ENCODE measurements at places on chromosomes 12 and 14.

DNA sequence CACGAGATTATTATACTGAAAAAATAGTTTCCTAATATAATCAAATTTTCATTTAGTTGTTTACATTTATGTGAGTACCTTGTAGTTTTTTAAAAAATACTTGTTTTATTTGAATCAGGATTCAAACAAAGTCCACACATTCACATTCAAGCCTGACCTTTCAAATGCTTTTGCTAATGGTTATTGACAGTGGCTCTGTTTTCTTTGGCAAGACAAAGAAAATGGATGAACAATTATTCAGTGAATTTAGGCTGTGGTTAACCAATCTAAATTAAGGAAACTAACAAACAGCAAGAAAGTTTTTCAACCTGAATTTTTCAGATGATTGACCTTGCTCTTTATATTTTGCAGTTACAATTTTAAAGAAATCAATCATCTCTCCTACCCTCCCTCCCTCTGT is 9.7 kb downstream of the SLC4A8 start:
- DNase-seq = no peak

- DNase-seq = no peak
These were observed 1.7 kb upstream of the C12orf56 start for GRCh38 chr12:64392221-64392620.

- DNase-seq = no peak
These were observed 7.4 kb downstream of the NR1H4 start for GRCh38 chr12:100481021-100481420.

- DNase-seq = no peak
These were observed 5.0 kb upstream of the RFLNA start for GRCh38 chr12:124289634-124290600.

DNA sequence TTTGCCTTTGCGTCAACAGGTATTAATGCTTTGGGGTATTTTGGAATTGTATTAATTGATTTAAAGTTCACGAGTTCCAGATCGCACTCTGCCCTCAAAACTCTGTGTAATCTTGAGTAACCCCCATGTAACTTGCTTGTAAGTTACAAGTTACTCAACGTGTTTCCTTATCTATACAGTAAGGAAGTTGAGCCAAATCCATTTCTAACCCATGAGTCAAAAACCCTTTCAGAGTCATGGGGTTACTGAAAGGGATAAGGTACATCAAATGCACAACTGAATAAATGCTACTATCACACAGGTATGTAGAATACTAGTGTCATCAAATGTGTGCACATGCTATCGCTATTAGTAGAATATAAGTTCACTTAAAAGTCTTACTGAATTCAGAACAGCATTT is 28.6 kb upstream of the ADAMTS20 start:
- no peak for DNase-seq

- no peak for DNase-seq
These were observed 88.1 kb upstream of the DIO3 start for GRCh38 chr14:101473045-101473729.

DNA sequence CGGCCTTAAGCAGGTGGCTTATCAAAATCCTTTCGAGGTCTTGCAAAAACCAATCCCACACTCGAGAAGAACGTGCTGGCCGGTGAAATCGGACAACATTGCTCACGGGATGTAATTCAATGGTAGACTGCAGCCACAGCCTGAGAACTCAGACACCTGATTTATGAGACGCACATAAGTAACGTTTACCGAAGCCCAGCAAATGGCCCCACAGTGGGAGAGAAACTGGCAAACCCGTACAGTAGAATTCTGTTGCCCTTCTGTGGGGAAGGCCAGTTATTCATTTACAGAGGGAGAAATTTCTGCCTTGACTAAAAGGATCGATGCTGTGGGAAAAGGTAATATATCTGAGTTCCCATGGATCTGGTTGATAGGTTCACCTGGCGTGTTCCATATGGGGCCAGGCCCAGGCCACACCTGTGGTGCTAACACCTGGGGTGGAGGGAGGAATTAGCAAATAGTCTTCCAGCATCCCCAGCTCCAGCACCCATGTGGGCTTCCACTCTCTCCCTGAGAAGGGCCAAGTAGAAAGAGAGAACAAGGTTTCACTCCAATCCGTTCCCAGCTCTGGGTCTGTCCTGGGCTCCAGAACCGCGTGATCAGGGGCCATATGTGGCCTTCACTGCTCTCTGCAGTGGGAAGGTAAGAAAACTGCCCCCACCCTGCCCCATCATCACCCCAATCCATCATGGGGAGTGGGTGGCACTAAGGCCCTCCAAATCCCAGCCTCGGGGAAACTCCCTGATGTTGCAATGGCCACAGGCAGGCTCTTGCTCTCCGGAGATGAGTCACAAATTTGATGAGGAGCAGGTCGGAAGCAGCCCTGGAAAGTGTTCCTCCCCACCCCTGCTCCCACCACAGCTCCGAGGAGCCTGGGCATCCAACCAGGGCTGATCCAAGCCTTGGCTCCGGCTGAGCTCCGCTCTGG is 12.7 kb downstream of the BDKRB1 start:
- no peak for DNase-seq

GRCh38 chr12:26250801-26251200 is 55.4 kb downstream of the SSPN start:
- DNase-seq = no peak

GRCh38 chr14:88296351-88296750 is 26.7 kb downstream of the KCNK10 start:
- DNase-seq = no peak

DNA sequence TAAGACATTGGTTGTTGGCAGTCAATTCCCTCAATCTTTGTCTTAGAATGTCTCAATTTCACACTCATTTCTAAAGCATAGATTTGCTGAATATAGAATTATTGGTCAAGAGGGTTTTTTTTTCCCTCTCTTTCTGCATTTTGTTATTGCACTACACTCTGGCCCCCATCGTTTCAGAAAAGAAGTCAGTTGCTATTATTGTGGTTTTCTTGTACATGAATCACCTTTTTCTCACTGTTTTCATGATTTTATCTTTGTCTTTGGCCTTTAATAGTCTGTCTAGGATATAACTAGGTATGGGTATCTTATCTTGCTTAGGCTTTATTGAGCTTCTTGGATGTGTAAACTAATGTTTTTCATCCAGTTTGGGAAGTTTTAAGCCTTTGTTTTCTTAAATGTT is 194.3 kb upstream of the DAAM1 start:
- DNase-seq = no peak

DNA sequence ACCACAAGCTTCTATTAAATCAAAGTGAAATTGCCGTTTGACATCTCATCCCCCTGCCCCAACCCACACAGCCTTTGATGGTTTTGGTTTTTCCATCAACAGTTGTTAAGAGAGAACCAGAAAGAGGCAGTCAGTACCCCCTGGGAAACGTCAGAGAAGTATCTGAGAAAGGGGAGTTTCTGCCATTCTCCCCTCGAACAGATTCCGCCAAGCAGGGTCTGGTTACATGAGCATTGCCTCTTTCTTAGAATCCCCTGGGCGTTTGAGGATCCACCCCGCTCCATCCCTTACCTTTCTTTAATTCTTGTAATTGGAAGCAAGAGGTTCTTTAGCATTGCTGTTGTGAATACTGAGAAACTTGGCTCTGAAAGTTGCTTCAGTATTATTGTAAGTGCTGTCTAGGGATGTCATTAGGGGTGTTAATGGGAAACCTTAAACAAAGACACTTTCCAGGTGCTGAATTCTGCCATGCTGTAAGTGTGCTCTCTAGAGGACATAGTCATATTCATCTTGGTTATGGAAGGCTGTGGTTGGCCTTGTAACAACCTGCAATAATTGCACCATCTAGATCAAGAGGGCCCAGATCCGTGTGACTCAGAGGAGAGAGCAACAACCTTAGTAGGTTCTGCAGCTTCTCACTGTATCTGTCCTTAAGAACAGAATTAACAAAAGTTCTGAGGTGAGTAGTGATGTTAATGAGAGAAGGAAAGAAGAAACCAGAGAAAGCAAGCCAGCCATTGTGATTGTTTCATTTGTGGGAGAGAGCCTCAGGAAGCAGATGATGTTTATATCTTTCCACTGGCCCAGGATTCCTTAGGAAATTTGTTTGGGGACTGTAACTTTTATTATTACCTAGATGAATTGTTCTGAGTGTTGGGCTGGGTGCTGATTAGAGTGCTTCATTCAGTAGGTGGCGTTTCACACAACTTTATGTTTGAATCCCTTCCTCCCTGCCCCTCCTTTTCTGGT is 9.0 kb downstream of the TMBIM6 start:
- no peak for DNase-seq

DNA sequence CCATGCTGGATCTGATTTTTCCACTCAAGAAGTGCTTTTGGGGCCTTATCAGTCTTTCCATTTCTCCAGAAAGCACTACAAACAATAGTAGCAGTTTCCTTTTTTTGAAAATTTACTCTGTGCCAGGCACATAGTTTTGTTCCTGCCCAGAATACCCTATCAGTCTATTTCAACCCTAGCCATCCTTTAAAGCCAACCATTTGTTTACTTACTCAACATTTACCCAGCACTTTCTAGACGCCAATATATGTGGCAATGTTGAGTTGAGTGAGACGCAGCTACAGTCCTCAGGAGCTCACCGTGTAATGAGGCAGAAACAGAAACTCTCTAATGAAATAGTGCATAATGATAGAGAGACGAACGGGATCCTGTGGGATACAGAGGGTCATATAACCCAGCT is 32.9 kb upstream of the CHST11 start:
- DNase-seq = no peak

DNA sequence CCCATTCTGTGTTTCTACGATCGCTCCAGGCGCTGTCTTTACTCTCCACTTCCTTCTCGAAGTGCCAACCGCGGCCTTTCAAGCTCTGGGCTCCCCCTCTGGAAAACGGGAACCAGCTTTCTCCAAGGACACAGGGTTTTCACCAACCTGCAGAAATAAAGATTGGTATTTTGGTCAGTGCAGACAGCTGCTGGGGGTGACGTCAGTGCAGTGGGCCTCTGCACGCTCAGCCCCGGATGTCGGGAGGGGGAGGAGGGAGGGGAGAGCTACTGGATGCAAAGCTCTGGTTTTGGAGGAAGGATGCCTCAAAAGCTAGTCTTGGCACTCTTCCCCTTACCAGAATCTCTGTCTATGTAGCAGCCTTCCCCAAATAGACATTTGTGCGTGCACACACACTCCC is 19.9 kb downstream of the HRK start:
- DNase-seq = peak; percentile 21

- no peak for DNase-seq
These were observed 26.6 kb downstream of the OR10G3 start for GRCh38 chr14:21553266-21553665.

DNA sequence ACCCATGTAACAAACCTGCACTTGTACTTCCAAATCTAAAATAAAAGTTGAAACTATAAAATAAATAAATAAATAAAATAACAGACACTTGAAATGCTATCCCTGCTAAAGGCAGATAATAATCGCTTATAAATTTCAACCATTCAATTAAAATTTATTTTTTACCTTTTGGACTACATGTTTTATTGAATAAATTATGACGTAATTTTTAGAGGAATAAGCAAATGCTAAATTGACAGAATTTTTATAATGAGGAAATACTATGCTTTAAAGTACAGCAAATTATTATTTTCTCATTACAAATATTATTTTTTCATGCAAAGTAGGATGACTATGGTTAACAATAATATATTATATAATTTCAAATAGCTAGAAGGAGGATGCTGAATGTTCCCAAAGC is 658.6 kb upstream of the LMO3 start:
- no peak for DNase-seq

DNA sequence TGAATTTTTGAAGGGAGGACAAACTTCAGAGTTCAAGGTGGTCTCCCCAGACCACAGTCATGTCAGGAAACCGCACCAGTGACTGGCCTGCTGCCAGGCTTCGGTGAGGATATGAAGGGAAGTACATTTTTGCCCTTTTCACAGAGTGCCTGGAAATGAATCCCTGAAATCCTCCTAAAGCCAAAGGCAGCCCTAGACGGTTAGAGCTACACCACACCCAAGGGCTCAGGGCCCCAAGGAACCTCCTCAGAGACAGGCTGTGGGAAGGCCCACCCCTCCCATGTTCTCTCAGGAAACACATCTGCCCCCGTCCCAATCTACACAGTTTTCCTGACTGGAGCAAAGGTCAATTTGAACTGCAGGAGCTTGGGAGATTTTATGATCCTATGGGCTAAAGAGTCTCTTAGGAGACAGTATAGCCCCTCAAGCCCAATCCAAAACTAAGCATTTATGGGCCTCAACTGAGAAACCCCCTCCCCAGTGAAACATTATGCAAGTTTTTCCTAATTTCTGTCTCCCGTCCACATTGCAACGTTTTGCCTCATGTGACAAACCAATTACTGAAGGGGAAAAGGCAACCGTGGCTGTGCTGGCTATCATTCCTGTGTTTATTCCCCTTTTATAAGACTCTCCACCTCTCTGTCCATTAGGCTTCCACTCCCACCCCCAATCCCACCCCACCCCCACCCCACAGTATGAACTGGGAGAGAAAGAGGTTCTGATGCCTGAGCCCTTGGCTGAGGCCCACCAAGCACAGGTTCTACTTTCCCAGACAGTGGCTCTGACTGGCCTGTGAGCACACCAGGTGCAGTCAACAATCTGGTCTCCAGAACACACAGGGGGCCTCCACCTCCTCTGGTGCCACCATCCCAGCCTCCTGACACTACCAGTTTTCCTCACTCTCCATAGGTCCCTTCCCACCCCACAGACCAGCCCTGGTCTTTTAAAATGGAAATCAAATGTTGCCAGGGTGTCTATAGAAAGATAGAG is 9.6 kb upstream of the RNASE1 start:
- no peak for DNase-seq

GRCh38 chr12:42552822-42553221 is 36.7 kb downstream of the PRICKLE1 start:
- no peak for DNase-seq

DNA sequence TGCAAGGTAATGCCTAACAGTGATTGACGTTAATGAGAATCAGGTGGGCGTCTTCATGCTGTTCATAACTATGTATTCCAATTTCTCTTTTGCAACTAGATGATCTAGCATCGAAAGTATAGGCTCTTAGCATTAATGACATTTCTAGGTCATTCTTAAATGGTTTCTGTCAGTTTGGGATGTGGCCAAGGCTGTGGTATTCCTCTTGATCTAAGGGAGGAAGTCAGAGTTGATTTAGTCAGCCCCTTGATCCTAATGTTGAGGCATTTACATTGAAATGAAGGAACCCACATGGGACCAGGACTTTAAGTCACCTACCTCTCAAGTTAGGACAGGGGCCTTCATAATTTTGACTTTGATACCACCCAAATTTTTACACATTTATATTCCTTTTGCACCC is 448.1 kb downstream of the NPAS3 start:
- DNase-seq = no peak

- no peak for DNase-seq
These were observed 26.1 kb upstream of the CIPC start for GRCh38 chr14:77071938-77072388.

GRCh38 chr12:70417121-70417520 is 51.0 kb downstream of the KCNMB4 start:
- DNase-seq = no peak

GRCh38 chr14:89226801-89227495 is 190.1 kb downstream of the FOXN3 start:
- DNase-seq = no peak

GRCh38 chr12:55762646-55763045 is 19.7 kb downstream of the GDF11 start:
- no peak for DNase-seq

DNA sequence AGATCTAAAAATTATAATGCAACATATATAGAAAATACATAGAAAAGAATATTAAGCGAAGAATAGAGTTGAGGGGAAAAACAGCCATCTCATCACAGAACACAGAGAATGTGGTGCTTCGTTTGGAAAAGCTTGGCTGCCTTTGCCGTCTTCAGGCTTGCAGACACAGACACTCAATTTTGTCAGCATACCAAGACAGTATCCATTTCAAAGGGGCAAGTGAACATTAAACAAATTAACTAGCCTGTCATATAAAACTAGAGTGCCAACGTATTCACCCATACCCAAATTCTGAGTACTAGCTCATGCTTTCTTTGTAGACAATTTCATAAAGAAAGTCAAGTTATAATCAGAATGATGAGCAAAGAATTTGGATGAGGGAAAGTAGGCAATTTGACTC is 40.5 kb downstream of the DMAC2L start:
- DNase-seq = no peak
